ENCODE measurements at places on chromosomes 6 and 20.

- DNase-seq, result no peak
Measured at GRCh38 chr6:64477391-64477790, 841.8 kb downstream of the PHF3 start.

- no peak for DNase-seq
Measured at GRCh38 chr6:84516154-84516553, 248.2 kb downstream of the TBX18 start.

DNA sequence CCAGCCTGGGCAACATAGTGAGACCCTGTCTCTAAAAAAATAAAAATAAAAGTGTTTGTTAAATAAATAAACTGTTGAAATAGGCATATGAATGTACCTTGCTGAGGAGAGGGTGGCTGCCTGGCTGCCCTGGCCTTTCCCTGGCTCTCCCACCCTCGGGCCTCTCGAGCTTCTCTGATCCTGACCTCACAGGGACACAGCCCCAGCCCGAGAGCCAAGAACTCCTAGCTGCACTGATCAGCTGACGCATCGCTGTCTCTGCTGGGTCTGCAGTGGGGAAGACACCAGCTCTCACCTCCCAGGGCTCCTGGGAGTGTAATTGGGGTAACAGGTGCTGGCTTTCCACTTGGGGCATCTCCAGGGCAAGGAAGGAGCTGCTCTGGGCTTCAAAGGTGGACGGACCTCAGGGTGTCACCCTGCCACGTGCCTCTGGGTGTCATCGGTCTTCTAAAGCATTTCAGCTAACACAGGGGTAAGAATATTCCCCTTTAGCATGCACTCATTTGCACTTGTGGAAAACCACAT is 6.9 kb downstream of the TCF15 start:
- no peak for DNase-seq

DNA sequence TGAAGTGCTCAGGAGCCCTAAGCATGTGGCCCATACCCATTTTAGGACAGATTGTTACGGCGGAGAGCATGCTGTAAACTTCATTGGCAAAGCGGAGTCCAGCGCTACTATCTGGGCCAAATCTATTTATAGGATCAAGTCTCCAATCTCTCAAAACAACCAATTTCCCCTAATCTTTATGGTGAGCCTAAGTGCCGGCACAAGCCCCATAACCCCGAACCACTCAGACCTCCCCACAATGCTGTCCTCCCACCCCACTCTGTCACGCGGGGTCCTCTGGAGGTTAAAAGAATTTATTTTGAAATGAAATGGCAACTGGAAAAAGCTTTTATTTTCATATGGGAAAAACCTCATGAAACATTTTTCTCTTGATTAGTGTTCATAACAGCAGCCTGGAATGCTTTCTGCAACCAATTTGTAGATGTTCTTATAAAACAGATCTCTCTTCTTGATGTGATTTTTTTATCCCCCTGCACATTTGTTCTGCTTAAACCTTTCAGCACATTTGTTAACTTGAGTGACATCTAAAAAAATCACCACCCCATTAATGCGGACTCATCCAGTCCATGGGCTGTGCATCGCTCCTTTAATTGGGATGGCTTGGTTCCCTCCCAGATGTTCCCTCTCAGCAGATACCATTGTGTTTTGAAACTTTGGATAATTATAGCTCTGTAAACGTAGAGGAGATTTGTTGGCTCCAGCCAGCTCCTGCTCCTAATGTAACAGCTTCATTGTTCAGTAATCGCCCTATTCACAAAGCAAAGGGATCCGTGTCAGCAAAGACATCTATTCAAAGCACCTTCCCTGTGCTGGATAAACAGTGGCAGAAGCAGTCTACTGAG is 323.6 kb downstream of the CD83 start:
- DNase-seq, result no peak

DNA sequence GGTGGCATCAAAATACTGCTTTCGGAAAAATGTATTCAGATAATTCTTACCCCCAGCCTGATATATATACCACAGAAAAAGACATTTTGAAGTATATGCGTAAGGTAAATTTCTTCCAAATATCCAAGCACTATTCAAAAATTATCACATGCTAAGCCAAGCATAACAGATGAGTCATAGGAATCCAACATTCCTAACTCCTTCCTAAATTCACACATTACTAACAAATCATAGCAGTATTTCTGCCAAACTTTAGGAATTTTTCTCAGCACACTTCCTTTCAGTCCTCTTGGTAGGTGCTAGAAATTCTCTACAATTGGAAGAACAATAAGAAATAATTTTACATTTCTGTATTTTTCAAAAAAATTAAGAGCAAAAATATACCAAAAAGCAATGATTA is 417.5 kb downstream of the EYS start:
- no peak for DNase-seq

DNA sequence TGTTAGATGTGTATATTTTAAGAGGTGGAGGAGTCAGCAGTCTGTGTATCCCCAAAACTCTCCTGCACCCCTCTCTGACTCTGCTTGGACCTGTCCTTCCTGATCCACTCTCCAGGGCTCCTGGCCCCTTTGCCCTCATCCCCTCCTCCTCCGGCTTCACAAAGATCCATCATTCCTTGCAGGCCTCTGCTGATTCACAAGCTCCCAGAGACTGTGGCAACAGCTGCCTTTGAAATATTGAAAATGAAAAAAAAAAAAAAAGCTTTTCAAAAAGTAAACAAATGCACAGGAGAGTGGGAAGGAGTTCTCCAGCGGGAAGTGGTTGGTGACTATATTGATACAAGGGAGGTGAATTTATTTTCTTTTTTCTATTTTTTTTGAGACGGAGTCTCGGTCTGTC is 330.2 kb upstream of the SULF2 start:
- no peak for DNase-seq

GRCh38 chr6:139354189-139354588 is 20.3 kb downstream of the CITED2 start:
- DNase-seq, result no peak

DNA sequence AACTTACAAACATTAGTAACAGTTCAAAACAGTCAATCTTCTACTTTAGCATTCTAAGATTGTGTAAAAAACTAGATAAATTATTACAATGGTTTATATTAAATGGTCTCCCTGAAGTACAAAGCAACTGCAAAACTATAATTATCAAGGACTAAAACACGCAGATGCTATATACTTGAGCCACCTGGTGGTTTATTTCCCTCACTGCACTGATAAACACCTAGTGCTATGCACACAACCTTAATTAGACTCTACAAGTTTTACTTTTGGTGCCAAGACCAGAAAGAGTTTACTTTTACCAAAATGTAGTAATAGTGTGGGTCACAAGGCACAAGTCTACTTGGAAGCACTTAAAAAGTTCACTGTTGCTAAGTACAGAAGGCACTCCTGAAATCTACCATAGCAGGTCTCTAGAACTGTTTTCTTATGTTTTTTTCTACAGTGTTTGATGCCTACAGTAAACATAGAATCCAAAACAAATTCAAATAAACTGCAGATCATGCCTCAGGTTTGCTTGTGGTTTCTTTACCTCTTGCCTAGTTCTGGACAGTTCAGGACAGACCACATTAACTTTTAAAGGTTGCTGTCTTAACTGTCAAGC is 49.2 kb downstream of the GMDS start:
- DNase-seq, result peak; percentile 45

GRCh38 chr6:50862176-50862575 is 43.5 kb downstream of the TFAP2B start:
- no peak for DNase-seq
